ENCODE measurements at places on chromosomes 5 and 9.

DNA sequence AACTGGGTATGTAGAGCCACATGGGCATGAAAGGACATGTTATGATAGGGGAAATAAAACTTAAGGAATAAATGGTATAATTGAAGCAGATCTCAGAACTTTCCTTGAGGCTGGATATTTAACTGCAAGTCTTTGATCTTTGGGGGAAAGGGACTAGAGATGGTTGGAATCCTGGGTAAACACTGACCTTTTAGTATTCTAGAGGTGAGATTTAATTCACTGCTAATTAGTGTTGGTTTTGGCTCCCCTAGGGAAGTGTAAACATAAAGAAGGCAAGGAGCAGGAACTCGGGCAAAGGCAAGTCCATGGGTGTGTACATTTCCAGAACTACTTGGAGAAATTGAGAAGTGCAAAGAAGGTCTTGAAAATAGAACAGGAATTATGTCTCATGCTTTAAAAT is 16.6 kb downstream of the NIM1K start:
- DNase-seq, result no peak

DNA sequence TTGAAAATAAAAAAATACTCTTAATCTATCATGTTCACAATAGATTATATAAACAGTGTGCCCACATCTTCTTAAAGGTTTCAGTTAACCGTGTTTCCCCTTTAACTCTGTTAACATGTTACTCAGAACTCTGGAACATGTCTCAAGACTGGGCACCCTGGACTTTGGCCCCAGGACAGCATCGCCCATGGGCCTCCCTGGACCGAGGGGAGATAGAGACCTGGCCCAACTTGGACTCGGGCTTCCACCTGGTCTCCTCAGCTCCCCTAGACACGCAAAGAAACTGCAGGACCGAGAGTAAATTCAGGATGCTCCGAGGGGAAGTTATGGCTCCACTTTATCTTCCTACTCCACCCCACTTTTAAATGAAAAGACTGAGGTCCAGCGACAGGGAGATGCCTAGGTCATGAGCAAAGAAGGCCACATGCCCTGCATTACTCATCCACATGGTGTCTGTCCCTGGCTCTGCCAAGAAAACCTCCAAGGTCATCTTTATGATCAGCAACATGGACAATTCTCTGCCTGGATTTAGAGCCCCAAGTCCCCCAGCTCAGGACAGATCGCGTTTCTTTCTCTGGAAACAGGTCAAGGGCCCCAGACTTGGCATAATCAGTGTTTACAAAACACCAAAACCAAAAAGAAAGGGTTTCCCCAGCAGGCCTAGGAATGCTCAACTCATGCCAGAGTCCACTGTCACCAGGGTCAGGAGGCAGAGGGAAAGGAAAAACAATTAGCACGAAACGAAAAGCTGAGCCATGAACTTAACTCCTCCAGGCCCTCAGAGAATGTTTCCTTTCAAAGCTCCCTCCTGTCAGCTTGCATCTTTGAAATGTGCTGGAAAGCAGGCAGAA is 17.4 kb downstream of the GPX3 start:
- no peak for DNase-seq

DNA sequence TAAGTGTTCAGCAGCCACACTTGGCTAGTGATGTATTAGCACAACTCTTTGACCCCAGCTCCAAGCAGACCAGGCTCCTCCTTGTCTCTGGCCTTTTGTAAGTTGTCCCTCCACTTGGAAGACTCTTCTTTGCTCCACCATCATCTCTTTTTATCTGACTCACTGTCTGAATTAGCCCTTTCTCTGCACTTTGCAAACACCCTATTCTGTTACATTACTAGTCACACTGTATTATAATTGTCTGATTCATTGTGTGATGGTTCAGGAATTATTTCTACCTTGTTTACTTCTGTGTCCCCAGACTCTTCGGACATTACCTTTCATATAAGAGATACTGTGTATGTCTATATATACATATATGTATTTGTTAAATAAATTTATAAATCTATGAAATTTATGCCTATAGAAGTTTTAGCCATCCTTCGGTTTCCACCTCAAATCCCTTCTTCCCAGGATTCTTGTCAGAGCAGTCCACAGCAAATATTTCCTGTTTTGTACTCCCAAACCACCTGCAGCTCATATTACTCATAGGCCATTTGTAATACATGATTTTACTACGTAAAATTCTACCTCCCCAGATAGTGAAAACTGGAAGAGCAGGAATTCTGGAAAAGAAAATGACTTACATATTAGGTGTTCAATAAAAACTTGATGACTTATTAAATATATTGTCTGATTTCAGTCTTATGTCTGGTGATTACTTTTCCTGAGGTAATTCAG is 69.0 kb downstream of the MTAP start:
- DNase-seq, result no peak

DNA sequence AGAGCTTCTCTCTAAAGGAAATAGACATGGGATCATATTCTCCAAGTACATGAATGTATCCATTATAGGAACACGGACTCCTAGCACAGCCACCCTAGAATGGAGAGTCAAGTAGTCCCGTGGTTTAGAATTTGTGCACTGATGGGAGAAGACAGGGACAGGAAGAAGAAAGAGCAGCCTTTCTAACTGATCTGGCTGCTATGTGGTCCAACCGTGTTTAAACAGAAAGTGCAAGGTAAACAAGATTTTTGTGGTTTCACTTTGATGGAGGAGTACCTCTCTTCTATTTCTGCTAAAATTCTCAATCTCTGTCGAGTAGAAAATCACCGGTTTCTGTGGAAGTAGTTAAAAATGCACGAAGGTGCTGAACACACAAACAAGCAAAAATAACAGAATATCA is 171.3 kb downstream of the ST8SIA4 start:
- no peak for DNase-seq

GRCh38 chr9:95724253-95724991 is 151.1 kb upstream of the ERCC6L2 start:
- DNase-seq, result no peak

DNA sequence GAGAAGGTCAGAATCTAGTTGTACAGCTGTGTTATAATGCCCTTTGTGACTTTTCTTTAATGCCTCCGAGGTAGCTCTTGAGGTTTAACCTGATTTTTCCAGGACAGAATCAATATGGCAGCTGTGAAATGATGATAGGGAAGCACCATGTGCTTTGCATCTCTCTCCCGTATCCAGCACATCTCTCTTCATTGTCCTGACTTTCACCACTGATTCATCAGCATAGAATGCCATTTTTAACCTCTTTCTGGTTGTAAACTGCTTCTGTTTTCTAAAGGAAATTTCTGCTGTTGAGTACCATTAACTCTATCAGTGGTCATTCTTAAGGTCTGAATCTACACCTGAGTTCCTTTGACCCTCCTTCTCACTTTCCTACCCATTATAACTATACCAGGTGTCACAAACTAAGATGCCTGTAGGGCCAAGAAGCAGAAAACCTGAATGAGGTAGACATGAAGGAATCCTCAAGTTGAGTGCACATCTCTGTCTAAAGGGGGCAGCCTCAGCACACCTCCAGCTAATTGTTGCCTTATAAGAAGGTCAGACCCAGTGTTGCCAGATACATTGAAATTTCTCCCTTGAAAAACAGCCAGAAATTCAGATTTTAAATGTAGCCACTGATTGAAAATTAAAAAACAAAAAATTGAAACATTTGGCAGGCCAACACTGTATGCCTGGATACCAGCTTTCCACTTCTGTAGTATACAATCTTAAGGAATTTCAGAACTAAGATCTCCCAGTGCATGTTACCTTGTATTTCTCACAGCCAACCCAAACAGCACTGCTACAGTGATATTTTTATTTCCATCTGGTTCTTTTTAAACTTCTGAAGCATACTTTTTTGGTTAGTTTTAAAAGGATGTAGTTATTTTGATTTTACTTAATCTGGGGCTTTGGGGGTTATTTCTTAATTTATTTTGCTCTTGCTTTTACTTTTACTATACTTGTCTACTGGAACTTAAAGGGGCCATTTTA is 35.8 kb upstream of the TLX3 start:
- DNase-seq, result no peak

DNA sequence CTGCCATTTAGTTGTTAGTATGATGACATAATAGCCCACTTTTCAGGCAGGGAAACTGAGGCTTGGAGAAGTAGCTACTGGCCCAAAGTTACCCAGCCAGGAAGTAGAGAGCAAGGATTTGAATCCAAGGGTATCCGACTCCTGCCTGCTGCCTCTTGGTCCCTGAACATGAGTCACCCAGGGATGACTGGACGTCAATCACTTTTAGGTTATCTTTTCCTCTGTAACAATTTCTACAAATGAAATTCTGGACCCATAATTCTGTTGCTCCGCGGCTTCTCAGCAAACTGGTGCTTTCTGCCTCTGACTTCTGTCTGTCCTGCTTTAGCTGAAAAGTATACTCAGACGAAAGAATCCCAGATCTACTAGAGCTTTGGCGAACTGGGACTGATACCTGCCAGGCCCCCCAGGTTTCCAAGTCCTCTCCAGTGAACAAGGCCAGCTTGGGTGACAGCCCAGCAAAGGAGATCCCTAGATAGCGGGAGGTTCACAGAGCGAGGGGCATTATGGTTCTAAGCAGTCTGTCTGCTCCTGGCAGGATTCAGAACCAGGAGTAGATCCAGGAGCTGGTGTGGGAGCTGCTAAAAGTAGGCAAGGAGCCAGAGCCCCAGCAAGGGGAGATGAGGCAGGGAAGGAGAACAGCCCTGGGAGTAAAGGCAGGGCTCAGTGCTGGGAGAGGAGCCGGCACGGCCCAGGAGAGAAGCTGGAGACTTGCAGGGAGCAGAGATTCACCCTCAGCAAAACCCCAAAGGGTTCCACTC is 20.6 kb downstream of the OLFML2A start:
- no peak for DNase-seq

- no peak for DNase-seq
Observed at GRCh38 chr9:532707-533106, 308.8 kb upstream of the DMRT1 start.

- no peak for DNase-seq
Observed at GRCh38 chr9:114077162-114077837, 800 bp downstream of the AMBP start.

DNA sequence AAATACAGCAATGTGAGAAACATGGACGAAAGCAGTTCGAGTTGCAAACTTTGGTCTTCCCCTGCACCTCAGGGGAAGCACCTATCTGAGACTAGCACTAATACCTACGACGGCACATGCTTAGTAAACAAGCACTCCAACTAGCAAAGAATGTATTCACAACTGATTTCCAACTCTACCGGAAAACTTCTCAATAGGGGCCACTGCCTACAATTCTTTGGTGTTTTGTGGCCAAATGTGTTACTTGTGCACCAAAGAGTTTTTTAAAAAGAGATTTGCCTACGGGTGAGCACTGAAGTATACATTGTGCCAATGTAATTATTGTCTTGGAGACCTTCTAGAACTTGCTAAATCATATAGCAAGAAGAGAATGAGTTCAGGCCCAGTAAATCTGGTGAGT is 12.2 kb downstream of the ENC1 start:
- DNase-seq, result no peak

DNA sequence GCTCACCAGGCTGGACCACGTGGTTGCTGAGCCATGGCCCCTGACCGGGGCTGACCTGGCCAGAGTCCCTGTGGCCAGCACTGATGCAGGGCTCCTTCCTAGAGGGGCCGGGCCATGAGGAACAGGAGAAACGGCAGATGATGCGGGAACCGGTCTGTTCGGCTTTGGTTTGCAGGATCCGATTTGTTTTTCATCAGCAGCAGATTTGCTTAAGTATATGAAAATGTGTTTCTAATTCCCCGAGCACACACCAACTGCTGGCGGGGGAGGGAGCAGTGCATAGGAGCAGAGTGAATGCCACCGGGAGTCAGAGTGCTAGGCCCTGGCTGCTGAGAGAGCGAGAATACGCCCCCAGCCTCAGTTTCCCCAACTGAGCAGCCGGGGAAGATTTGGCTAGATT is 13.6 kb downstream of the NTNG2 start:
- DNase-seq, result no peak

- DNase-seq, result peak; percentile 68
Observed at GRCh38 chr5:81787474-81788242, 36.8 kb upstream of the SSBP2 start.

DNA sequence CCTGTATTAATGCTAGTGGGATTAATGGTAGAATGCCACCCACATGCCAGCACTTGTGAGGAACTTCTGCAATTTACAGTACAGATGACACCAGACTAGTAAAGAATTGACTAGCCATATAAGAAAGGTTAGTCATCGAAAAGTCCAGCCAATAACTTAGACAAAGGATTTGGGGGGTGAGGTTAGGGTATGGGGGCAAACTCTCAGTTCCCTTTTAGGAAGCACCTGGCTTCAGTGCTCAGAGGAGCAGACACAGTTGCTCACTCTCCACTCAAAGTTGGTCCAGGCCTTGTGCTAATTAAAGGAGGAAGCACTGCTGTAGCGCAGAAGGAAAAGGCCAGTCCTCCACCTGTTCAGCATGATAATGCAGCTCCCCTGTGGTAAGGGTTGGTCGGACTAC is 25.2 kb downstream of the TGFBR1 start:
- no peak for DNase-seq

GRCh38 chr5:139696167-139696893 is 48.2 kb downstream of the CXXC5 start:
- DNase-seq, result peak; percentile 80

DNA sequence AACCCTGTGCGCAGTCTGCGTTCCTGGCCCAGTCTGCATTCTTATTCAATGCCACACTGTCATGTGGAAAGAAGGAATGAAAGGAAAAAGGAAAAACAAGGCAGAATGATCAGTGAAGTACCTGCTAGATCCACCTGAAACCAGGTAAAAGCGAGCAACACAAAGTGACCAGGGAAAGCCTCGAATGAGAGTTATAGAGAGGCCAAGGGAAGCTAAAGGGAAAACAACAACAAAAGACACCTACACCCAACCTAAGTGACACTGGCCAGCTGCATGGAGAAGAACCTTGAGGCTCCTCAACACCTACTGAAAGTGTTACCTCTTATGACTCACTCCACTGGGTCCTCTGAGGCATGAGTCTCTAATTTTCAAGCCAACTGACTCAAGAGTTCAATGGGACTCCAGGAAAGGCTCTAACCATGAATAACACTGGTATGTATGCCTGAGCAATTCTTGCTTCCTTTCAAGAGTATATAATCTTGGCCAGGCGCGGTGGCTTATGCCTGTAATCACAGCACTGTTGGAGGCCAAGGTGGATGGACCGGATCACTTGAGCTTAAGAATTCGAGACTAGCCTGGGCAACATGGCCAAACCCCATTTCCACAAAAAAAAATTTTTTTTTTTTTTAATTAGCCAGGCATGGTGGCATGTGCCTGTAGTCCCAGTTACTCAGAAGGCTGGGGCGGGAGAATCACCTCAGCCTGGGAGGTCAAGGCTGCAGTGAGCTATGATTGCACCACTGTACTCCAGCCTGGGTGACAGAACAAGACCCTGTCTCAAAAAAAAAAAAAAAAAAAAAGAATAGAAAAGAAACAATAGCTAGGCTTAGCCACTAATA is 29.0 kb downstream of the MTMR12 start:
- DNase-seq, result no peak

All from right kidney (tissue), 9 donors.